ENCODE measurements at places on chromosomes 6 and 20.

GRCh38 chr20:856361-856775 is 22.9 kb downstream of the FAM110A start:
- DNase-seq: peak; percentile 59

GRCh38 chr20:31839782-31840487 is 5.5 kb downstream of the FOXS1 start:
- no peak for DNase-seq

GRCh38 chr6:127904160-127904559 is 3.3 kb upstream of the THEMIS start:
- DNase-seq: no peak

DNA sequence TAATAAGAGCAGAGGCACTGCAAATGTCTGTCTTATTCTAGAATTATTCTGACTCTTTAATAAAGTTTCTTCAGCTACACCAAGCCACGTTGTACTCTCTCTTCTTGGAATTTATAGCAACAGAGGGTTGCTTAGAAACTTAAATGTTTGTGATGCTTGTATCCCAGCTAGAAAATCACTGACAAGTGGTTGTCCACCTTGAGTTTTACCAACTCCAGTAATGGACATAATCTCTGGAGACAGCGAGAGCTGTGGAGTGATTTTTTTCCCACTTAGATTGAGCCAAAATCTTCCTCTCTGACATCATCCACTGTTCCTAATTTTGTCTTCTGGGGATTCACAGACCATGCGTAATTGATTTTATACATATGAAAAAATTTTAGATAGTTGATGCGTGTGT is 8.0 kb downstream of the ECT2L start:
- DNase-seq: no peak

DNA sequence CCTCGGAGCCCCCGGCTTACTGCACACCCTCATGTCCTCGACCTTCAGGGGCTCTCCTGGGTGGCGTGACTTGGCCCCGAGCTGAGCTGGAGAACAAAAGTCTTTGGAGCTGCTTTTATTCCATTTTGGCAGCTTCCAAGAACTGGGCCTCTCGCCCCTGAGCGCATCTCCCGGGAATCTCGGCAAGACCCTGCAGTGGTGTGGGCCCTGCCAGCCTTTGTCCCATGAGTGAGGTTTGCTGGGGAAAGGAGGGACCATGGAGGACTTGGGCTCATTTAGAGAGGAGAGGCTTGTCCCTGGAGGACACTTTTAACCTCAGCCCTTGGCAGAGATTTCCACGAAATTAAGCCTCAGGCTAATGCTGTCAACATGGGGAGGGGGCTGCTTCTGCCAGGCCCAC is 62.3 kb upstream of the SLCO4A1 start:
- no peak for DNase-seq

- DNase-seq: no peak
Observed at GRCh38 chr6:155378276-155378675, 64.0 kb upstream of the TFB1M start.

GRCh38 chr6:141117874-141118273 is 1014.9 kb upstream of the GJE1 start:
- no peak for DNase-seq

GRCh38 chr6:15504581-15505350 is 158.1 kb downstream of the DTNBP1 start:
- no peak for DNase-seq
